ENCODE measurements at places on chromosomes 12 and 14.
A peak's percentile ranks its signal among the peaks of the same experiment; 100 is the strongest.

GRCh38 chr12:68481181-68481941, 129.3 kb upstream of the RAP1B start:
- peak; percentile 14 for DNase-seq

- no peak for DNase-seq
Observed at GRCh38 chr12:70543444-70543843, 93.8 kb downstream of the PTPRB start.

DNA sequence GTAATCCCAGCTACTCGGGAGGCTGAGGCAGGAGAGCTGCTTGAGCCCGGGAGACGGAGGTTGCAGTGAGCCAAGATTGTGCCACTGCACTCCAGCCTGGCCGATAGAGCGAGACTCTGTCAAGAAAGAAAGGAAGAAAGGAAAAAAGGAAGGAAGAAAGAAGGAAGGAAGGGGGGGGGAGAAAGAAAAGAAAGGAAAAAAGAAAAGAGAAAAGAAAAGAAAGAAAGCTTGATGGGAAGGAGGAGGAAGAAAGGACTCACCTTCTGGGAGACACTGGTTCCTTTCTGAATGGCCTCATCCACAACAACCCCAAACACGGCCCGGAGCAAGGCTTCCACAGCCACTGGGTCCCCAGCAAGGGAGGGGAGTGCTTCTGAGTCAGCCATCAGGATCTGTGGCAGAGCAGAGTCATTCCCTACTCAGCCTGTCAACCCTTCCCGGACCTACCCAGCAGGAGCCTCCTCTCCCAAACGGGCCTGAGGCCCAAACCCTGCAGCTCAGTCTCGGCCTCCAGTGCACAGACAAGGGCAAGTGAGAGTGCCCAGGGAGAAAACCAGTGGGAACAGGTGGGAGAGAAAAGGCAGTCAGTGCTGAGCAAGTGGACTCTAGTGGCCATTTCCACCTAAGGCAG, 7.3 kb upstream of the ZNF740 start:
- DNase-seq, result no peak

DNA sequence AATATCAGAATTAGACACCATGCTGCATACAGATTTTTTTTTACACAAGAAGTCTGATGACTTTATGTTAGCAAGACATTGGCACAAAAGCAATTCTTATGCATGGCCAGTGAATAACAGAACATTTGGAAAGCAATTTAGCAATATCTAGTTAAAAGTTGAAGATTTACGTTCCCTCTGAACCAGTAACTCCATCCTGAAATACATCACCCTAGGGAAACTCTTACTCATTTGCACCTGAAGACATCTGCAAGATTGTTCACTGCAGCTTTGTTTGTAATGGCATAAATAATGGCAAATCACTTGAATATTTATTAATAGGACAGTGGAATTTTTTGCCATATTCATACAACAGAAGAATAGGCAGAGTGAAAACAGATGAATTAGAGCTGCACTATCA, 670.0 kb upstream of the NOVA1 start:
- DNase-seq, result no peak
